ENCODE measurements at places on chromosomes 4 and X. TPM values are rescaled to one million over a fixed set of nuclear protein-coding genes. Genes with fewer than 3 reads are reported as not detected.

TMSB15A gene
- total RNA-seq = 0.81 TPM

AKAP4 gene
- 0.14 TPM for total RNA-seq

ARL13A gene
- total RNA-seq = 0.13 TPM

TREX2 gene
- total RNA-seq = 1.4 TPM

EDNRA gene
- total RNA-seq = 0.21 TPM

ZMAT1 gene
- total RNA-seq = 0.06 TPM

AFM gene
- not detected for total RNA-seq

ODAM gene
- total RNA-seq = not detected

TMSB15C gene
- 0.13 TPM for total RNA-seq

AMTN gene
- total RNA-seq = 0.15 TPM

Data from A549 treated with AZD2906 at 1 μM for 4 hours (cell line).